ENCODE measurements at places on chromosomes 12 and 14.

DNA sequence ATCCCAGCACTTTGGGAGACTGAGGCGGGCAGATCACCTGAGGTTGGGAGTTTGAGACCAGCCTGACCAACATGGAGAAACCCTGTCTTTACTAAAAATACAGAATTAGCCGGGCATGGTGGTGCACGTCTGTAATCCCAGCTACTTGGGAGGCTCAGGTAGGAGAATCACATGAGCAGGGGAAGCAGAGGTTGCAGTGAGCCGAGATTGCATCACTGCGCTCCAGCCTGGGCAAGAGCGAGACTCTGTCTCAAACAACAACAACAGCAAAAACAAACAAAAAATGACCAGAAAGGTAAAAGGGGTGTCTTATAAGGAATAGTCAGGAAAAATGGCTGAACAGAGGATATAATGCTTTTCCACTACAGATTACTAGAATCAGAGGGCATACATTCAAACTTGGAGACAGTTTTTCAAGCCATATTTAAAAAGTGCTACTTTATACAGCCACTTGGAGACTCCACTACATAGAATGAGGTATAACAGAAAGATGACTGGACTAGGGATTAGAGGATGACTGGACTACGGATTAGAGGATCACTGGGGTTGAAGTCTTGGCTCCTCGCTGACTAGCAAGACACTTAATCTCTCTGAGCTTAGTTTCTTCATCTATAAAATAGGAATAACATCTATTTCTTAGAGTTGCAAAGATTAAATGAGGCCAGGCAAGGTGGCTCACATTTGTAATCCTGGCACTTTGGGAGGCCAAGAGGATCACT is 4.9 kb upstream of the CS start:
- DNase-seq = no peak

- no peak for DNase-seq
Measured at GRCh38 chr12:101021911-101022388, 188.1 kb downstream of the SLC5A8 start.

DNA sequence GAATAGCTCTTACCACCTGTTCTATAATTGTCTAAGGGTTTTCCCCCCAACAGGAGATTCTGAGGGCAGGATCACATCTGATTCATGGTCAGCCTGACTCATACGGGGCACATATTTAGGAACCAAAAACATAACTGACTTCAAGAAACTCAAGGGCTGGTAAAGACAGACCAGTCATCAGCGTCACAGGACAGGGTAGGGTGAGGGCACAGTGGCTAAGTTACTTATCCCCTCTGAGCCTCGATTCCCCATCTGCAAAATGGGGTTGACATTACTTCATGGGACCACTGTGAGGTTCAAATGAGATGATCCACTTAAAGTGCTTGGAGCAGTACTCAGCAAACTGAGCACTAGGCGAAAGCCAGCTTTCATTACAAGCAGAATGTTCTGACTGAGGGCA is 606 bp downstream of the CINP start:
- no peak for DNase-seq

DNA sequence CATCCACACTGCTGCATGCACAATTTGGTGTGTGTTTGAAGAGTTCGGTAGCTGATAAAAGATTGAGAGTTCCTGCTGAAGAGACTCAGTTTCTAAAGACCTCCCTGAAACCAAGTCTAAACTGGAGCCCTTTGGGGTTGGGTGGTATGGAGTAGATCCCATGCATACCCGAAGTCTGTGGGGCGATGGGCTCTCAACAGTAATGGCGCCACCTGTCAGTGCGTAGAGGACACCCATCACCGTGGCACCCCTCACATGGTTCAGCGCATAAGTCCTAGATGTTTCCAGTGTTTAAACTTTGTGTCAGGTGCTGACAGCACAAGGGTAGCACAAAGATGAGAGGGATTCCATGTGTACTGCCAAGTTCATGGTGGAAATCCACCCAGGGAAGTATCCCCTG is 85.9 kb downstream of the ESR2 start:
- no peak for DNase-seq

DNA sequence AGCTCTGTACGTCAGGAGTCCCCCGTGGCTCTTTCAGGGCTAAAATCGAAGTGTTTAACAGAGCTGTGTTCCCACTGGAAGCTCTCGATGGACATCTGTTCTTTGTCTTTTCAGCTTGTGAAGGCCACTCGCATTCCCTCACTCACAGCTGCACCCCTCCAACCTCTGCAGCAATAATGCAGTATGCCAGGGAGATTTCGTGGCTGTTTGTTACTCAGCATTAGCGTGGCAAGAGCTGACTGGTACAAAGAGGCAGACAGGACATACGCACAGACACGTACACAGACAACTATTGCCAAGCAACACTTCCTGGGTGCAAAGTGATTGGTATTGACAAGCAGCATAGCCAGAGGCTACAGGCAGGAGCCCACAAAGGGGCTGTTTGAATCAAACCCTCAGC is 11.8 kb upstream of the FBXO21 start:
- DNase-seq = no peak

GRCh38 chr12:104189915-104190555 is 25.5 kb upstream of the TXNRD1 start:
- no peak for DNase-seq

GRCh38 chr14:53793790-53794505 is 162.7 kb downstream of the BMP4 start:
- DNase-seq = peak; percentile 44

DNA sequence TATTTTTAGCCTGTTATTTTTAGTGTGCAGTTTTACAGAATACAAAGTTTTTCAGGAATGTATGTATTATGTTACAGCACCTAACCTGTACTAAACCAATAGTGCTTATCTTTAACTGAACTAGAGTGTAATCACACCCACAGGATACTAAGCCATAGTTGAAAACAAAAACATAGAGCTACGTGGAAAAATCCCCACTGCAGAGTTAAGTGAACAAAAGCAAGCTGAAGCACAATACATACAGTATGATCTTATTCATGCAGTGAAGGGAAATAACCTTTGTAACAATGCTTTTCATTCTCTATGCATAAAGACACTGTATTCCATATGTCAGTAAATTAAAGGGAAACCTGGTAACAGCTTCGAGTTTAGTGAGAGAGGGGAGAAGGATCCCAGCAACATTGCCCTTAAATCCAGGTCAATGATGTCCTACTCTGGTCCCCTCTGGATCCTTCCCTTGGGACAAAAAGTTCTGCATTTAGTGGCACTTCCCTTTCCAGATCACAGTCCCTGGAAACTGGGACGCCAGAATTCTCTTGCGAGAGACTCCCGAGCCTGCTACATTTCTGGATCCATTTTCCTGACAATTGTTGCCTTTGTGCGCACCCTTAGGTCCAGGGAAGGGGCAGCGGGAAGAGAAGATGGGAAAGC is 121.3 kb upstream of the CCND2 start:
- no peak for DNase-seq

- no peak for DNase-seq
Measured at GRCh38 chr12:64891629-64892028, 67.2 kb downstream of the TBC1D30 start.

DNA sequence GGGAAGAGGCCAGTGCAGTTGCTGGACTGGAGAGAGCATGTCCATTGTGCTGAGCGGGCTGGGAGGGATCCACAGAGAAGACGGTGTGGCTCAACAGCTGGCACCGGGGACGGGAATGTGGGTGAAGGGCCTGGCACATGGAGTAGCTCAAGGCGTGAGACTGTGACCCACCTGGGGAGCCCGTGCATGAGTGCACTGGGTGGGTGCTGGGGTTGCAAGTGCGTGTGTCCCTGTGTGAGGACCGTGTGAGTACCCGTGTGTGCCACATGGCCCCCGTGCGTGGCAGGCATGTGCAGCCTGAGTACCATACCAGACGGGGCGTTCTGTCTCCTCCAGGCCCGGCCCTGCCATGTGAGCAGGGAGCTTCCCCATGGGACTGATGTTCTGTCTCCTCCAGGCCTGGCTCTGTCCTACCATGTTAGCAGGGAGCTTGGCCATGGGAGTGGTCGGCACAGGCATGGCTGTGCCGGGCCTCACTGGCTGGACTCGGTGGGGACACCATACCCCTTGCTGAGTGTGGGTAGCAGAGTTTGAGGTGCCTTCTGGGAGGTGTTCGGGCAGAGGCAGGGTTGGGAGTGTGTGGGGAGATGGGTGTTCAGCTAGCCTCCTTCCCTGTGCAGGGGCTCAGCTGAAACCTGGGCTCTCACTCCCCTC is 234.4 kb downstream of the TMEM121 start:
- no peak for DNase-seq

DNA sequence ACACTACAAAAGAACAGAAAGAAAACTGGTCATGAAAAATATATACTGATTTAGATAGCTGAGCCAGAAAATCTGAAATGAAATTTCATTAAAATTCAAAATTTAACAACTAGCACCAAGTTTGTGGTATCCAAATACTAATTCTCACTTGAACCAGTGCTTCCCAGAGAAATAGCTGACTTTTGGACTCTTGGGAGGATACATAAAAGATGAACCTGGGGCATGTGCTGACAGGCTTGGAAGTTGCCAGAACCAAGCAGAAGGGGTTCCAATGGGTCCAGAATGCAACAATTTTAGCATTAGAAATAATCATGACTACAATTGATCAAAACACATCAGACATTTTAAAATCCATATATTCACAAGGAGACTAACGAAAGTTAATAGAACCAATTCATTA is 175.0 kb downstream of the MDGA2 start:
- no peak for DNase-seq

GRCh38 chr12:131454418-131455217 is 256.3 kb upstream of the SFSWAP start:
- no peak for DNase-seq

DNA sequence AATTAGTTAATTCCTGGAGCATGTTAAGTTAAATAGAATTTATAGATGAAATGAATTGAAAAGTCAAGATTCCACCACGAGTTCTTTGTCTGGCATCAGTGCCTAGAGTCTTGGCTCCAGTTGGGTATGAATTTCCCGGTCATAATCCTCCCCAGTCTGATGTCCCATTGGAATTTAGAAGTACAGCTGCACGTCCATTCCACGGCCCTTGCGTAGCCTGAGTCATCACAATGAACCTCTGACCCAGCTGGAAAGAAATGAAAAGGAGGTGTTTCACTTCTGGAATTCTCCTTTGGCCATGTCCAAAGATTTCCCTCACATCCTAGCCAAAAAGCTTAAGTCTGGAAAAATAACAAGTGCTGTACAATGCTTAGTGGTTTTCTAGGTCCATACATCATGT is 122.7 kb downstream of the KICS2 start:
- no peak for DNase-seq

- DNase-seq = no peak
Measured at GRCh38 chr14:69955855-69956845, 76.9 kb downstream of the SMOC1 start.

DNA sequence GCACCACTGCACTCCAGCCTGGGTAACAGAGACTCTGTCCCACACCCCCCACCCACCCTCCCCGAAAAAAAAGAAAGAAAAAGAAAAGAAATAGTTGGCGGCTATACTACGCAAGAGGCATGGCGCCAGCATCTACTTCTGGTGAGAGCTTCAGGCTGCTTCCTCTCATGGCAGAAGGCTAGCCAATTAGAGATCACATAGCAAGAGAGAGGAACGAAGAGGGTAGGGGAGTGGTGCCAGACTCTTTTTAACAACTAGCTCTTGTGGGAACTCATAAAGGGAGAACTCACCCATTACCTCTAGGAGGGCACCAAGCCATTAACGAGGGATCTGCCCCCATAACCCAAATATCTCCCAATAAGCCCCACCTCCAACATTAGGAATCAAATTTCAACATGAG is 6.2 kb downstream of the DENND5B start:
- no peak for DNase-seq

GRCh38 chr12:46459111-46459510 is 86.5 kb upstream of the SLC38A2 start:
- no peak for DNase-seq

- DNase-seq = no peak
Measured at GRCh38 chr12:46556819-46557524, 184.4 kb upstream of the SLC38A2 start.

DNA sequence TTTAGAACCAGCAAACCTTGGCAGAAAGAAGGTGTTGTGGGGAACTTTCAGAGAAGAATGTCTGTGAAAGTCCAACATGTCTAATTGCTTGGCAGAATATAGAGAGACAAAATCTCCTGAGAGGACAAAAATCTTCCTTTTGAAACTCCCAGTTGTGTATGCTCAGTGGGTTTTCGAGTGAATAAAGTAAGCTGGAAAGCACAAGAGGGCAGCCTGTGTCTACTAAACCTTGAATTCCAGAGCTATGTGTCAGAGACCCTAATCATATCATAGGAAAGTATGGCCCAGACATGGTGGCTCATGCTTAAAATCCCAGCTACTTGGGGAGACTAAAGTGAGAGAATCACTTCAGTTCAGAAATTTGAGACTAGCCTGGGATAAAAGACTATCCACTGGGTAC is 661.2 kb downstream of the SLC16A7 start:
- DNase-seq = no peak

- DNase-seq = no peak
Measured at GRCh38 chr14:67704484-67705089, 2.9 kb downstream of the RDH12 start.

DNA sequence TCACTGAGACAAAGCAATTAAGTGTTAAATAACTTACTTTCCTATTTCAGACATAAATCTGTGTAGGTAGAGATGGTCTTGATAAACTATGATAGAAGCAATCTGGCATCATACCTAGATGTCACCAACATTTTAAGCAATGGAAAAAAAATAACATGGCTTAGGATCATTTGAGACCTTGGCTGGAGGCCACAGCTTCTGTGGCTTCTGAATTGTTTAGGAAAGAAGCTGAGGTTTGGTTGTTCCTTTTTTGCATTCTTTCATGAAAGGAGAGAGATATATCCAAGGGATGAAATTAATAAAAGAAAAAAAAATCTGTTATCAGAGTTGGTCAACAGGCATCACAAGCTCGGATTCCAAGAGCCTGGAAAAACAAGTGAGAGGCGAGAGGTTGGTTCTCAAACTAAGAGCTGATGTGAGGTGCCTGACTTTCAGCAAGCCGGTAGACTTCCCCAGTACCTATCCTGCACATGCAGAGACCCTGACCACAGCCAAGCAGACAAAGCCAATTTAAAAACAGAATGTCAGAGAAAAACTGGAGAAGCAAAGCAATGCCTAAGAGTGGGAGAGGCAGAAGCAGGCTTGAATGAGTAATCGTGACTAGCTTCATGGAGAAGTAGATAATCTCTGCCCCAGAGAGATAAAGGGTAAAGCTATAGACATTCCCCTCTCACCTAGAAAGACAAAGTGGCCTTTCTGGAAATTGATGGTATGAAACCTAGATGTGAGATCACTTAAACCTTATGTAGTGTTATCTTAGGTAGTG is 43.4 kb upstream of the ST8SIA1 start:
- DNase-seq = no peak

DNA sequence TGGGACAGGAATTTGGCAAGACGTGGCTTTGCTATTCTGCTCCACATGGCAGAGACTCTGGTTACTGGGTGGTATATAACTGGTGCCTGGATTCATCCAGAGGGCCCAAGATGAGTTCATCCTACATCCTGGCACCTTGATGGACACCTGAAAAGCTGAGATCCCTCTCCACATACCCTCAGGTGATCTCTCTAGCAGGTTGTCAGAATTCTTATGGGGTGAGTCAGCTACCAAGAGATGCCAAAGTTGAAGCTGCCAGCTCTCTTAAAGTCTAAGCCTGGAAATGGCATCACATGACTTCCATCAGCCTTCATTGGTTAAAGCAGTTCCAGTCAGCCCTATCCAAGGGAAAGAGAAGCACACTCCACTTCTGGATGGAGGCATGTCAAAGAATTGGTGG is 300.7 kb upstream of the SEL1L start:
- DNase-seq = no peak

GRCh38 chr14:93969082-93969828 is 7.1 kb downstream of the ASB2 start:
- DNase-seq = no peak
